ENCODE measurements at places on chromosomes 7 and 10.

DNA sequence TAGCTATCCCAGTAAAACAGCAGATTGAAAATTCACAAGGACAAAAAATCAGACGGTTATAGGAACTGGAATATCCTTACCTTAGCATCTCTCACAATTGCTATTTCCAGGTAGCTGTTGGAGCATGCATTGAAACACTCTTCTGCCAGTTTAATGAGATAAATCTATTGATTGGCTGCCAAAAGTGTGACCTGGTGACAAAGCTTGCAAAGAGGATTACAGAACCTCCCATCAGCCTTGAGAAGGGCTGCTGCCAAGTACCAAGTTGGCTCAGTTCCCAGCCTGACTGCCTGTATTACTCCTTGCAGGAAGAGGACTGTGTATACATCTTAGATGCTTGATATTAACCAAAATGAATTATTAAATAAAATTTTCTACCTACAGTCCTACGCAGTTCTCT is 5.1 kb downstream of the PRLHR start:
- no peak for DNase-seq

GRCh38 chr10:17153321-17153720 is 23.7 kb upstream of the CUBN start:
- no peak for DNase-seq

DNA sequence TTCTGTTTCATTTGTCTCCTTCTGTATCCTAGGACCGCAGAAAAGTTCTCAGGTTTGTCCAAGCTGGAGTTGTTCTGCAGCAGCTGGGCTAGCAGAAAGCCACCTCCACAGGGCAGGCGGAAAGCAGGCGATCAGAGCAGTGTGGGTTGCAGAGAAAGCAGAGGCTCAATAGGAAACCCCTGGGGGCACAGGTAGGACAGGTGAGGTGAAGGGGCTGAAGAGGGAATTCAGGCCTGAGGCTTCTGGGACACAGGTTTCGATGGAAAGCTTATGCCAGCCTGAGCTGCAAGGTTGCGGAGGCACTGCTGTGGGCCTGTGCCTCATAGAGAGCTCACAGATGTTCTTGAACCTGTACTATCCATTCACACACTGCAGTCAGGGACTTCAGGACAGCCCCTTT is 194.9 kb upstream of the TPK1 start:
- DNase-seq: no peak

- no peak for DNase-seq
These were observed 64.9 kb upstream of the WAPL start for GRCh38 chr10:86586516-86586915.

DNA sequence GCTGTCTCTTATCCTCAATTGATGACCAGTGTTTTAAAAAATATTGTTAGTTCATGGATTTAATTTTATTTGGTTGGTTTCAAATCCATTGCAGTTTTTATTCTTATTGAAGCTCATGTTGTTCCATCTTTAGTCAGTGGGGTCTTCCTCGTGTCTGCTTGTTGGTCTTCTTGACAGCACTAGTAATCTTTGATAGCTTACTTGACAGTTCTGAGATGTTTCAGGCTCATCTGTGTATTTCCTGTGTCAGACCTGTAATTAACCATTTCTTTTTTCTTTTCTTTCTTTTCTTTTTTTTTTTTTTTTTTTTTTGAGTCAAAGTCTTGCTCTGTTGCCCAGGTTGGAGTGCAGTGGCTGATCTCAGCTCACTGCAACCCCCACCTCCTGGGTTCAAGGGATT is 28.2 kb downstream of the SLK start:
- DNase-seq: no peak

GRCh38 chr7:16918288-16918895 is 36.6 kb upstream of the AGR3 start:
- no peak for DNase-seq

DNA sequence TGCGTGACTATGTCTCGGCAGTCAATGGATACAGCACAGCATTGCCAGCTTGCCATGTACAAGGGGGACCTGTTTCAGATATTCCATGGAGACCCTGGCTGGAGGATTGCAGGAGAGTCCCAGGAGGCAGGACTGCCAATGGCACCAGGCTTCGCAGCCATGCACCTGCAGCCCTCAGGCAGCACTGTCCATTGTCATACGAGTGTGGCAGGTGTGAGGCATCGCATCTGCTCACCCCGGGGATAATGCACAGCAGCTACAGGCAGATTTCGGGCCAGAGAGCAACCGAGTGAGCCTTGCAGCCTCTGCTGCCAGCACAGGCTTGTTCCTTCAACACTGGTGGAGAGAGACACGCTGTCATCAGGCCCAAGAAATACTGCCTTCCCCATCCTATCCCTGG is 415.1 kb downstream of the PAXIP1 start:
- DNase-seq: no peak

GRCh38 chr7:155203882-155204691 is 93.6 kb upstream of the INSIG1 start:
- no peak for DNase-seq

DNA sequence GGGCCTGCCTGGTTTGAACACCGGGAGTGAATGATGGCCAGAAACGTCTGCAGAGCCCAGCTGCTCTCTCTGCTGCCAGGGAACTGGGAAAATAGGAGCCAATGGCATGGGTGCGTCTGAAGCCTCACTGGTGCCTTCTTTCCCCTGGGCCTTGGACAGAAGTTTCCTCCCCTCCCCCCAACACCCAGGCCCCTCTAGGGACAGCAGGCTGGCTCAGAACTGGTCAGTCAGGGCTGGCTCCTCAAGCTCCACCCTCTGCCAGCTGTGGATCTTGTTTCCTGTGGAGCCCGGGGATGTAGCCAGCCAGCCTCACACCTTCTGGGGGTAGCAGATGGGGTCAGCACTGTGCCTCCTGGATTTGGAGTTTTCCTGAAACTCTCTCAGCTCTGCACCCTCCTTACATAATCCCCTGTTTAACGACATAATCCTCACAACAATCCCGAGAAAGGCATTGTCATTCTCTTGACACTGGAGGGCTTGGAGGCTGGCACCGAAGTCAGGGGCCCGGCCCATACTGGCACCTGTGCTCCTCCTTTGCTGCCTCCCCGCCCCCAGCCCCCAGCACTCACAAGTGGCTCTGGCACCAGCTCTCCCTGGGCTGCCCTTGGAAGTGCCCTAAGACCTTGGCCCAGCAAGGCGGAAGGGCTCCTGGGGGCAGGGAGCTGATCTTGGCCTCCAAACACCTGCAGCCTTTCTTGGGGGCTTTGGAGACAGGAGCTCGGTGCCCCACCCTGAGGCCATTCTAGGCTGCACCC is 5.7 kb downstream of the LDB3 start:
- DNase-seq: no peak

GRCh38 chr10:121926157-121926556 is 1.7 kb downstream of the ATE1 start:
- no peak for DNase-seq

GRCh38 chr7:861222-861621 is 15.1 kb upstream of the GET4 start:
- no peak for DNase-seq

- DNase-seq: no peak
These were observed 15.9 kb upstream of the SLC25A16 start for GRCh38 chr10:68543004-68543918.

DNA sequence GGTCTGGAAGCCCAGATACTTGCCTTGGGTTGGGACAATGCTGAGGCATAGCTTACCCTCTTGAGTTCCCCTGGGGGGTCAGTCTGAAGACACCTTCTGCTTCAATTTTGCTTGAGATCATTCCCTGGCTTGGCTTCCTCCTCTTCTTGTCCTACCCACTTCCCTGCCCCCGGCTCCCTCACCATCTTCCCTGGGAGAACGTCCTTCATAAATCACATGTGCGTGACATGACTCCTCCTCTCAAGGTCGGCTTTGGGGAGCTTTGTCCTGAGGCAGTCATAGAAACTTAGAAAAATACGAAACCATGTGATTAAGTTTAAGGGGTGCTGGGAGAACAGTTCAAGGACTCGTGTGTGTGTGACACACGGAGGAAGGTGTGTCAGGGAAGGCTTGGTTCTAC is 122.6 kb downstream of the SH2D4B start:
- no peak for DNase-seq

DNA sequence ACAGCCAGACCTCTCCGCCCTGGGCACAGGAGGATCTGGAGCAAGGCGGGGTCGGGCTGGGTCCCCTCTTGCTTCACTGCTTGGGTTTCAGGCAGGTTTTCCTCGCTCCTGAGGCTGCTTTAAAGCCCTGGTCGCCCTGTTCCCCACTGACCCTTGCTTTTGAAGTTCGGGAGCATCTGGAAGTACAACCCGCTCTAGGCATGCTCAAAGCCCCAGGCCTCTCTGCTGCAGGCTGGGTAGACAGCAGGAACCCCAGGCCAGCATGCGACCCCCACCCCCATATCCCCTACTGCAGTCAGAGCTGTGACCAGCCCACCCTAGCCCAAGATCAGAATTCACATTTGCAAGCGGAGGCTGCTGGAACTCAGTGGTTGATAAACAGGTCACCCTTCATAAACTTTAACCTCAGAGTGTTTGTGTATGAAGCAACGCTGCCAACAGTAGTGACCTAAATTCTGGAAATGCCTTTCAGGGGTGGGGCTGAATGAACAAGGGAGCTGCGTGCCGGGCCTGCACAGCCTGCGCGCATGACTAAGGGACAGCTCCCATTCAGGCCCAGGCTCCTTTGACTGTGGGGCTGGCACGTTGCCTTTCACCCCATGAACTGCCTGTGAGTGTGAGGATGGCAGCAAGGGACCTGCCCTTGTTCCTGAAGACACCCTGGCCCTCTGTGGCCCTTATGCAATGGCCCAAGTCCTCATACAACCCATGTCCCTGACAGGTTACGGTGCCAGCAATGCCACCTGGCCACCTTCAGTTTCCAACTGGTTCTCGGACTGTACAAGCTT is 52.5 kb downstream of the PROSER2 start:
- DNase-seq: no peak
